ENCODE measurements at places on chromosomes 2 and 18. TPM values are rescaled to one million over a fixed set of nuclear protein-coding genes. Genes with fewer than 3 reads are reported as not detected.

DNA sequence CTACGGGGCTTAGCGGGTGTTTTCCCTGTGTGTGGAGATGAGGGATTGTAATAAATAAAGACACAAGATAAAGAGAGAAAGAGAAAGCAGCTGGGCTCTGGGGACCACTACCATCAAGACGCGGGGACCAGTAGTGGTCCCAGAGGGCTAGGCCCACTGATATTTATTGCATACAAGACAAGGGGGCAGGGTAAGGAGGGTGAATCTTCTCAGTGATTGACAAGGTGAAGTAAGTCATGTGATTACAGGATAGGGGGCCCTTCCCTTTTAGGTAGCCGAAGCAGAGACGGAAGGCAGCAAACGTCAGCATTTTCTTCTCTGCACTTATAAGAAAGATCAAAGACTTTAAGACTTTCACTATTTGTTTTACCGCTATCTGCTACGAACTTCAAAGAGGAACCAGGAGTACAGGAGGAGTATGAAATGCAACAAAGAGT, 4.5 kb upstream of the GAL3ST2 start:
- H3K27me3 ChIP-seq, result no peaks in the 10 kb centered on the region
- no peaks in the 10 kb centered on the region for H3K36me3 ChIP-seq
- no peak for DNase-seq
- no peaks in the 10 kb centered on the region for H3K4me1 ChIP-seq
- H3K27ac ChIP-seq, result no peak overlapping the region
- no peak overlapping the region for H3K4me3 ChIP-seq

GRCh38 chr2:10550206-10551001, 102.3 kb upstream of the ODC1 start:
- no peak overlapping the region for H3K27ac ChIP-seq
- H3K4me1 ChIP-seq, result no peaks in the 10 kb centered on the region
- no peak for DNase-seq

GRCh38 chr18:34223893-34224422, 755 bp downstream of the NOL4 start:
- DNase-seq, result no peak
- H3K4me1 ChIP-seq, result peaks cover 24% of the 10 kb centered on the region
- peak overlapping the region; percentile 77 for H3K4me3 ChIP-seq

- H3K27ac ChIP-seq, result peak overlapping the region; percentile 76
- DNase-seq, result no peak
- H3K4me3 ChIP-seq, result no peak overlapping the region
- H3K27me3 ChIP-seq, result no peaks in the 10 kb centered on the region
- no peaks in the 10 kb centered on the region for H3K36me3 ChIP-seq
Measured at GRCh38 chr18:59050661-59051057, 89.0 kb upstream of the SEC11C start.

The PDCL3 gene
- 13.4 TPM for total RNA-seq

DNA sequence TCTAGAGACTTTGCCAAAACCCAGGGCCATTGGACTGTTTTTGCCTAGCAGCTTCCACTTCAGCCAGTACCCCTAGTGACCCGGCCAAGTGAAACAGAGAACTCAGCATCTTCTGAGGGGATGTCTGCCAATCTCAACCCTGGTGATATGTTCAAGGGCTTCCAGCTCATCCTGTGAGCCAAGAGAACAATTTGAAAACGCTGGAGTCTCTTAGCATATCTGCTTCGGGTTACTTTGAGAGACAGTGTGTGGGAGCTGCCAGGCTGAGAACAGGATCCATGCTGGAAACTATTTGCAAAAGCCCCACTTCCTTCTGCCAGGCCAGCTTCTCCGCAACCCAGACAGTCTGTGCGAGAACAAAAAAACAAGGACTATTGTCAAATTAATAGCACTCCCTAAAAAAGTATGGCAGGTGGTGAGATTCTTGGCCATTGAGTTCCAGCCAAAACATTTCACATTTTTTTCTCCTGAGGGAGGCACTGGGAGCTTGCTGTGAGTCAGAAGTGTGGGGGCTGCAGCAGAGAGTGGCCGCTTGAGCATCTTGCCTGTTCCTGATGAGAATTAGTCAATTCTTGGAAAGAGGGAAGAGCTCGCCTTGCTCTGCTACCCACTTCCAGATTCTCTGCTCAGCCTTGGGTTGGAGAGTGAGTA, 395.6 kb upstream of the TRIB2 start:
- peak; percentile 59 for DNase-seq
- H3K4me3 ChIP-seq, result peak overlapping the region; percentile 19
- H3K27ac ChIP-seq, result peak overlapping the region; percentile 59
- H3K27me3 ChIP-seq, result no peaks in the 10 kb centered on the region
- H3K4me1 ChIP-seq, result peaks cover 22% of the 10 kb centered on the region
- H3K36me3 ChIP-seq, result no peaks in the 10 kb centered on the region

DNA sequence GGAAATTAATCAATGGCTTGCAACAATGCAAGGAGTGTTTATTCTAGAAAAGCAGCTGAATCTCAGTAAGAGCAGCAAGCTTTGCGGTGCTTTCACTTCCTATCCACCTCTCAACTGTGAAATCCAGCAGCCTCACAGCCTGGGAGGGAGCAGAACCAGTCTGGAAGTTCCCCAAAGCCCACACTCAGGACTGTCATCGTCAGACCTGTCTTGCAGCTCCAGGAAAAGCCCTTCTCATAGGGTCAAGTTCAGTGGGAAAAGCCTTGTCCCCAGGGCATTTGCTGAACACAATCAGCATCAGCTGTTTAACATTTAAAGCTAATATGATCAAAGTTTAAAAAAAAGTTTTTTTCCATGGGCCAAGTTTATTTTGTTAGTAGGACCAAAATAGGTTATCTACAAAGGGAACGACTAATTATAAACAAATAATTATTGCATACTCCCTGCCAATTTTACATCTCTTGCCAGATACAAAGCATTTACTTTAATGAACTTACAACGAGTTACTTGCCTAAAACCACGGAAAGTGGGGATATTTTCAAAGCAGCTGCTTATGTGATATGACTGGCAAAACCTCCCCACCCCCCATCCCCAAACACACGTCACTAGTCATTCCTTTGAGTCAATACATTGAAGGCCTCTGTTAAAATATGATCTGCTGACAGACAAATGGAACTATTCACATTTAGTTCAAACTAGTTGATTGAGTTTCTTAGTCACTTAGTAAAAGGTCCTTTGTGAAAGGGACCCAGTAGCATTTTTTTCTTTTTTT, 36.8 kb downstream of the PARD6G start:
- H3K4me3 ChIP-seq, result no peak overlapping the region
- H3K27me3 ChIP-seq, result no peaks in the 10 kb centered on the region
- DNase-seq, result no peak
- H3K36me3 ChIP-seq, result no peaks in the 10 kb centered on the region

The NRP2 gene
- 75.1 TPM for total RNA-seq

DNA sequence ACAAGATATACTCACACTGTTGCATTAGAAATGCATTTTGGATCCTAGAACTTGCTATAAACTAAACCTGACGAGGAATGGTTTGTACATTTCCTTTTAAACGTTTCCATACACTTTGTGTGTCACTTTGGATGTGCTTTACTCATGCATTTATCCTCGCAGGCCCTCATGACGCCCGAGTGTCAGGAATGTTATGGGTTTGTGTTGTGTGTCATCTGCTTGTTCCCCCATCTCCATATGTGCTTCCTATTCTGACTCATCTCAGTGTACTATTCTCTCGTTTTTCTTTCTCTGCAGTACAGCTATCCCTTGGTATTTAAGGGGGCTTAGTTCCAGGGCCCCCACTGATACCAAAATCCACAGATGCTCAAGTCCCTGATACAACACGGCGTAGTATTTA, 121.5 kb upstream of the RASGRP3 start:
- no peak overlapping the region for H3K27ac ChIP-seq
- H3K4me3 ChIP-seq, result no peak overlapping the region
- H3K27me3 ChIP-seq, result no peaks in the 10 kb centered on the region
- H3K36me3 ChIP-seq, result peaks cover 36% of the 10 kb centered on the region
- no peaks in the 10 kb centered on the region for H3K4me1 ChIP-seq

DNA sequence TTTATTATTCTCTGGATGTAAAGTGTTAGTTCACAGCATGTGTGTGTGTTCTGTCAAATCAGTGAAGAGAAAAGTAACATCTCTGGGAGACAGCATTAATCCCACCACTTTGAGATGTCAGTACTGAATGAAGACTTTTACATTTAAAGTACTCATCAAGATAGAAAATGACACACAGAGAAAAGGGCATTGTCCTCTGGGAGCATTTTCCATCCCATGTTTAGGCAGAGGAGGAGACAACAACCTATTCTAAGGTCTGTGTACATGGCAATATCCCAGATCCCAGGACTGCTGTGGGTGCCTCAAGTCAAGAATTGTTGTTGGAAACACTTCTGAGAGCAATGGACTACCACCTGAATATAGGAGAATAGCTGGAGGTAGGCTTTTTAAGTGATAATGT, 201.5 kb downstream of the PPP1R1C start:
- H3K4me3 ChIP-seq, result no peak overlapping the region
- no peak for DNase-seq
- H3K27ac ChIP-seq, result no peak overlapping the region

DNA sequence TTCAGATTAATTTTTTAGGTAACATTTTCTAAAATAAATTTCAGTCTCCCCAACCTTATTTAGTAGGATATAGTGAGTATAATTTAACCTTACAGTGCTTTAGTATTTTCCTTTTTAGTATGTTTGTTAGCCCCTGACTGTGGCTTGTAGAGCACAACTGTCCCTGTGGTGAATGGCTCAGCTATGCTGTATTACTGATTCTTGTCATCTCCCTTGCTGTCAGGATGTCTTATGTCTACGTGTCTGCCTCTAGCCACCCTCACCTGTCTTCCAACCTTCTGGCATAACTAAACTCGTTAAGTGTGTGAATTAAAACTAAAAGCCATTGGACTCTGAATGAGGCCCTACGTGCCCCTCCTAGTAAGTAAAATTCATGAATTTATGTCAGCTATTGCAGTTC, 18.4 kb downstream of the MRPS9 start:
- H3K4me3 ChIP-seq, result no peak overlapping the region
- H3K27ac ChIP-seq, result no peak overlapping the region
- H3K36me3 ChIP-seq, result no peaks in the 10 kb centered on the region
- DNase-seq, result no peak
- no peaks in the 10 kb centered on the region for H3K27me3 ChIP-seq

GRCh38 chr2:203819434-203820133, 48.0 kb upstream of the CTLA4 start:
- no peak overlapping the region for H3K4me3 ChIP-seq
- no peaks in the 10 kb centered on the region for H3K27me3 ChIP-seq
- H3K27ac ChIP-seq, result no peak overlapping the region
- no peaks in the 10 kb centered on the region for H3K36me3 ChIP-seq

DNA sequence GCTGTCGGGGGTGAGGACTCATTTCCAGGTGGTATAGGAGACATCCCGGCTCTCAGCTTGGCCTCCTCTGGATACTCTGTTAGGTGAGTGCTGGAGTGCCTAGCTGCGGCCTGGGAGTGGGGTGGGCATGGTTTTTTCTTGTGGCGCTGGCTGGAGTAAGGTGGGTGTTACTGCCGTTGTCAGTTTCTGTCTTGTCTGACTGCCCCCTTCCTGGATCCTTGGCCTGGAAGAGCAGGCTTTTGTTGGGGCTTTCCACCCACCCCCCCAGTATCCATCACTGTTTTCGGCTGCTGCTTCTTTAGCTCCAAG, 69.2 kb downstream of the DGKD start:
- H3K27ac ChIP-seq, result peak overlapping the region; percentile 41
- H3K4me1 ChIP-seq, result peaks cover 7% of the 10 kb centered on the region
- no peaks in the 10 kb centered on the region for H3K27me3 ChIP-seq
- no peak overlapping the region for H3K4me3 ChIP-seq

DNA sequence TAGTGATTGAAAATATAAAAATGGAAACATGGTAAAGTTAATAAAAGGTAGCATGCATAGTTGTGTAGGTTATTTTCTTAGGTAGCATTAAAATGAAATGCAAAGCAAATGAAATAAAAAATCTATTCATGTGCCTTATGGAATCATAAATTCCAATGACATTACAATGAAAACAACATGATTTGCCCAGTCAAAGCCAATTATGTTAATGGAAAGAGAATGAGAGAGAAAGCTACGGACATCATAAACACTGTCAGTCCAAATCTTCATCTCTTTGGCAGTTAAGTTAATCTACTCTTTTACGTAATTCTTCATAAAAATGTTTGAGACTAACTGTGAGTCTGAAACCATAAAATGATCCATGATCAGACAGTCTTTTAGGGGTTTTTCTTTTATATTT, 636.7 kb upstream of the SYT4 start:
- no peaks in the 10 kb centered on the region for H3K36me3 ChIP-seq
- H3K4me1 ChIP-seq, result no peaks in the 10 kb centered on the region
- no peak overlapping the region for H3K4me3 ChIP-seq
- H3K27me3 ChIP-seq, result no peaks in the 10 kb centered on the region

- no peaks in the 10 kb centered on the region for H3K4me1 ChIP-seq
- H3K27me3 ChIP-seq, result no peaks in the 10 kb centered on the region
- no peaks in the 10 kb centered on the region for H3K36me3 ChIP-seq
Measured at GRCh38 chr18:67621049-67621713, 104.7 kb upstream of the DSEL start.

GRCh38 chr18:48942554-48943261, 8.1 kb downstream of the SMAD7 start:
- peak overlapping the region; percentile 96 for H3K4me3 ChIP-seq
- peaks cover 7% of the 10 kb centered on the region for H3K36me3 ChIP-seq
- no peaks in the 10 kb centered on the region for H3K27me3 ChIP-seq
- peaks cover 92% of the 10 kb centered on the region for H3K4me1 ChIP-seq

DNA sequence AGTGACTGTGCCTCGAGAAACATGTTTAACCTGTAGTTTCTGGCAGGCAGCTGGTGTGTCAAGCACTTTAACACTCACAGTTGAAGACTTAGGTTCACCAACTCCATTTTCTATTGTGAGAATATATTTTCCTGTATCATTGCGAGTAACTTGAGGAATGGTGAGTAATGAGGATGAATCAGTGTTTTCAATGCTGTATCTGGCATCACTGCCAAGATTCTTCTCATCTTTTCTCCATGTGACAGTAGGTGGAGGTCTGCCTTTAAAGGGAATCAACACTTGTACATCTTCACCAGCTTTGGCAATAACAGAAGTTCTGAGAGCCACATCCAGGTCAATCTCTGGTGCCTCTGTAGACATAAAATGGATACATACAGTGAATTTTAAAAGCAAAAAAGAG, 72.8 kb downstream of the PLEKHA3 start:
- H3K27me3 ChIP-seq, result no peaks in the 10 kb centered on the region
- H3K36me3 ChIP-seq, result no peaks in the 10 kb centered on the region
- H3K27ac ChIP-seq, result no peak overlapping the region
- DNase-seq, result no peak
- no peaks in the 10 kb centered on the region for H3K4me1 ChIP-seq

GRCh38 chr2:14143435-14143834, 489.1 kb upstream of the LRATD1 start:
- H3K4me3 ChIP-seq, result no peak overlapping the region
- H3K27me3 ChIP-seq, result no peaks in the 10 kb centered on the region
- DNase-seq, result no peak
- no peak overlapping the region for H3K27ac ChIP-seq

DNA sequence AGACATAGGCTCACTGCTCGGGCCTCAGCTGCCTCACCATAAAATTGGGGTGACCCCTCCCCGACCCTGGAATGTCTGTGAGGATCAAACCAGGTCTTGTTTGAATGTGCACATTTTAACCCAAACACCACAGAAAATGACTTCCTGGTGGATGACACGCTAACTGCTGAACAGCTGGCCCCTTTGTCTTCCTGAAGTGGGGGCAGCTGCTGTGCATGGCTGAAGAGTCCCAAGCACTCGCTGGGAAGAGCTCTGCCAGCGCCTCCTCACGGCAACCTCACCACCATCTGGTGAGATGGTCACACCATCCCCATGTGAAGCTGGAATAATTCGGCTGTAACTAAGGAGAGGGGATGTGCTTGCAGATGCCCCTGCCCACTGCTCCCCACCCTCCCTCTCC, 34.0 kb downstream of the AQP12A start:
- H3K27me3 ChIP-seq, result no peaks in the 10 kb centered on the region
- H3K36me3 ChIP-seq, result no peaks in the 10 kb centered on the region
- H3K4me1 ChIP-seq, result no peaks in the 10 kb centered on the region

GRCh38 chr18:60146220-60146960, 226.2 kb downstream of the MC4R start:
- H3K4me3 ChIP-seq, result no peak overlapping the region
- H3K4me1 ChIP-seq, result no peaks in the 10 kb centered on the region
- DNase-seq, result no peak
- no peaks in the 10 kb centered on the region for H3K36me3 ChIP-seq
- no peak overlapping the region for H3K27ac ChIP-seq
- H3K27me3 ChIP-seq, result no peaks in the 10 kb centered on the region

All from thoracic aorta (tissue), 2 donors.